ENCODE measurements at places on chromosomes 2 and 18. TPM values are rescaled to one million over a fixed set of nuclear protein-coding genes. Genes with fewer than 3 reads are reported as not detected.

DNA sequence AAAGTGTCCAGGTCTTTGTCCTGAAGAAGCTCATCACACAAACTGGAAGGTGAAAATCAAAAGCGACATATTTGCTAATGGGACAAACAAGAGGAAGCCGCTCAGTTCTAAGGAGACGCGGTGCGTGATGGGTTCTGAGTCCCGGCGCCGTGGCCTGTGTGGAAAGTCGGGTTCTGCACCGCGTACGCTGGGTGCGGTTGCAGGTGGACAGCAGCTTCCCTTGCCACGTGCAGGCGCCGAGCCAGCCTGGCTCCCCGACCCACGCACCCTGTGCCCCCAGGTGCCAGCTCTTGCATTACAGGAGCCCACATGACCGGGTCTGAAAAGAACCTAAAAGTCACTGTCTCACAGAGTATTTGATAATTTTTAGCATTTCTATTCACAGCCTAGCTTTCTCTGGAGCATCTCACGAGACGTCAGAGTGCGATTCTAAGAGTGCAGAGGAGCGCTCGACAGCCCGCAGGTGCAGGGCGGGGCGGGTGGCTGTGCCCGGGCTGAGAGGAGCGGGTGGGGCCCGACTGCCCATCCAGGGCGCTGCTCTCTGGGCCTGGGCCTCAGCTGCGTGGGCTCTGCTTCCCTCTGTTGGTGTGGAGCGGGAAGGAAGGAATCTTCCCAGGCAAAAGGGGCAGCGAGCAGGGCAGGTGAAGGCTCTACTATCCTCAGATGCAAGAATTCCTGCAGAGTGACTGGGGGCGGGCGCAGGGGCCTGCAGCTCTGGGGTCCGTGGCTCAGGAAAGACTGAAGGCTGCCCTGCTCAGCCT, 39.4 kb downstream of the MYT1L start:
- DNase-seq: no peak

Gene TMEM200C
- total RNA-seq: not detected

DNA sequence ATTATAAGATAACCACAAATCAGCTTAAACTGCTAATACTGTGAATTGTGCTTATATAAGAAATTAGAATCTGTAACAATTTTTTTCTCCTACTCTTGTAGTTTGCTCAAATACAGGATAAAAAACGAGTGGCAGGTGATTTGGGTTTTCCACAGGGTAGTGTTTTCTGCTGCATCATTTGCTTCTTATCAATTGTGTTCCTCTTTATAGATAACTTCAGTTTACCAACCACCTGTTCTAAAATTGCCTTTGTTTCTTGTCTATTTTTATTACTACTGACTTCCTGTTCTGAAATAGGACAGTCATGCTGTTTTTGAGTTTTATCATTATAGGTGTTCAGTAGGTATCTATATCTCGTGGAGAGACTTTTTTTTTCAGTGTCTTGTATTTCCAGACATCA, 56.9 kb downstream of the MFSD6 start:
- DNase-seq: no peak

- DNase-seq: no peak
Observed at GRCh38 chr18:63046375-63046774, 273.2 kb downstream of the BCL2 start.

DNA sequence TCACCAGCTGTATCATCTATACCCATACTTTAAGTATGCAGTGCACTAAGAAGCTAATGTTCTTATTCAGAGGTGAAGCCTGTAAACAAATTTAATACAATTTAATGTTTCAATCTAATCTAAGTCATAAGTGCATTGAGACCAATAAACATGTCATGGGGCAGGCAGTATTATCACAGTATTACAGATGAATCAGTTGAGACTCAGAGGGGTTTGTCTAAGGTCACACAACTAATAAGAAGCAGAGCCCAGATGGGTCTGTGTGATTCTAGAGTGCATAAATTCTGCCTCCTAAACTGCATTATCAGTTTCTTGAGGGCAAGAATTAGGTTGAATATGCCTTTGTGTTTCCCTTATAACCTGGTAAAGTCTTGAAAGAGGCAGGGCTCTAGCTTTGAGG, 140.9 kb upstream of the RNF152 start:
- DNase-seq: no peak
